ENCODE measurements at places on chromosomes 16 and 17. TPM values are rescaled to one million over a fixed set of nuclear protein-coding genes. Genes with fewer than 3 reads are reported as not detected.

TP53TG3 gene
- 0.35 TPM for total RNA-seq

STAT5B gene
- 21.1 TPM for total RNA-seq

ORC6 gene
- total RNA-seq: 0.94 TPM

ZNF629 gene
- 6.8 TPM for total RNA-seq

IL34 gene
- 8.4 TPM for total RNA-seq

EVPLL gene
- not detected for total RNA-seq

MVP gene
- total RNA-seq: 542 TPM

LRRC46 gene
- total RNA-seq: 0.08 TPM

ABHD15 gene
- 6.0 TPM for total RNA-seq

HSD3B7 gene
- 71.5 TPM for total RNA-seq

CDH1 gene
- total RNA-seq: not detected

TERB1 gene
- 0.08 TPM for total RNA-seq

GP1BA gene
- total RNA-seq: not detected

PTGES3L gene
- total RNA-seq: not detected

ACE gene
- total RNA-seq: 2.0 TPM

CLEC19A gene
- total RNA-seq: not detected

TOX3 gene
- not detected for total RNA-seq

KRT31 gene
- total RNA-seq: not detected

GSDMA gene
- not detected for total RNA-seq

PRSS36 gene
- 0.45 TPM for total RNA-seq

KRTAP4-9 gene
- total RNA-seq: not detected

PIP4K2B gene
- 90.7 TPM for total RNA-seq

SPIRE2 gene
- 2.7 TPM for total RNA-seq

LRRC37A gene
- total RNA-seq: 0.70 TPM

KCNH4 gene
- 0.12 TPM for total RNA-seq

ALDH3A1 gene
- total RNA-seq: 2.6 TPM

PPY gene
- not detected for total RNA-seq

CPHXL2 gene
- not detected for total RNA-seq

TEKT5 gene
- not detected for total RNA-seq

NAGLU gene
- total RNA-seq: 24.6 TPM

PERCC1 gene
- not detected for total RNA-seq

WFDC1 gene
- total RNA-seq: 0.47 TPM

C17orf75 gene
- 25.3 TPM for total RNA-seq

ARHGAP27 gene
- total RNA-seq: 2.3 TPM

GIT1 gene
- 28.2 TPM for total RNA-seq

TK2 gene
- total RNA-seq: 74.5 TPM

TNFRSF17 gene
- total RNA-seq: 0.12 TPM

MFAP4 gene
- 11.0 TPM for total RNA-seq

CTRB1 gene
- total RNA-seq: not detected

CES3 gene
- total RNA-seq: under 0.01 TPM

CAVIN1 gene
- 602 TPM for total RNA-seq

CALB2 gene
- total RNA-seq: 0.08 TPM

ASGR1 gene
- under 0.01 TPM for total RNA-seq

ALDOC gene
- total RNA-seq: 54.3 TPM

KRTAP2-4 gene
- not detected for total RNA-seq

KRT24 gene
- not detected for total RNA-seq

MINK1 gene
- 36.0 TPM for total RNA-seq

CTRL gene
- 0.38 TPM for total RNA-seq

CDH3 gene
- total RNA-seq: under 0.01 TPM

KRT25 gene
- total RNA-seq: not detected

MRPL10 gene
- 21.3 TPM for total RNA-seq

CDC27 gene
- total RNA-seq: 95.4 TPM

NPIPB2 gene
- 2.0 TPM for total RNA-seq

Measured in smooth muscle cell of the coronary artery (primary cell).